NCI-H1105 treated with DMSO at 0.1 percent for 48 hours (cell line): ENCODE measurements at places on chromosomes 7 and 10.
A peak's percentile ranks its signal among the peaks of the same experiment; 100 is the strongest.

- peak; percentile 91 for DNase-seq
Observed at GRCh38 chr10:63268798-63269503, 135.8 kb downstream of the NRBF2 start.

- no peak for DNase-seq
Observed at GRCh38 chr10:88117869-88118632, 254.6 kb downstream of the PTEN start.

GRCh38 chr7:50826371-50827172 lies 43.9 kb upstream of the GRB10 start:
- no peak for DNase-seq

GRCh38 chr7:5421714-5422395 lies 1.8 kb downstream of the TNRC18 start:
- peak; percentile 11 for DNase-seq

- DNase-seq: no peak
Observed at GRCh38 chr7:46286356-46286755, 365.3 kb upstream of the IGFBP3 start.

GRCh38 chr7:43695365-43695764 lies 34.0 kb downstream of the COA1 start:
- no peak for DNase-seq

DNA sequence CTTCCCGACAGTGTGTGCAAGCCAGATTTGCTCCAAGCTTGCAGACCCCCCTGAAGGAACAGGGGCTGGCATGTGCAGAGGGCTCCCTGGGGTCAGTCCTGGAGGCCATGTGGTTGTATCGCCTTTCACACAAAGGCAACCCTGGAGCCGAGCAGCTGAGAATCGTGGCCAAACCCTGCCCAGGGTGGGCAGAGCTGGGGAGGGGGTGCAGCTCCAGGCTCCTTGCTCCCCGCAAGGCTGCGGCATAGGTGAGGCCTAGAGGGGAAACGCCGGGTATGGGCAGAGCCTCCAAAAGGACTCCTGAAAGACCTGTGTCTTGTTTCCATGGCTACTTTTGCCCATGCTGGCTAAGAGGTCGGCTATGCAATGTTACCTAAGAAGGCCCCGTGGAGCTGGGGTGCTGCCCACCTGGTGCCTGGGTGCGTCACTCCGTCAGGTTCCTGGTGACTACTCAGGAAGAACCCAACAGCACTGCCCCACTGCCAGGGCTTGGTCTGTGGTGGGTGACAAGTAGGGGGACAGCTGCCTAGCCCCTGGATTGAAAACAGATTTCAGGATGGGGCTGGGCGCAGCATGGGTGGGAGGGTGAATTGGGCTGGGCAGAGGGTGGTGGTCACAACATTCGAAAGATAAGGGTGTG lies 171.0 kb upstream of the SHH start:
- no peak for DNase-seq

DNA sequence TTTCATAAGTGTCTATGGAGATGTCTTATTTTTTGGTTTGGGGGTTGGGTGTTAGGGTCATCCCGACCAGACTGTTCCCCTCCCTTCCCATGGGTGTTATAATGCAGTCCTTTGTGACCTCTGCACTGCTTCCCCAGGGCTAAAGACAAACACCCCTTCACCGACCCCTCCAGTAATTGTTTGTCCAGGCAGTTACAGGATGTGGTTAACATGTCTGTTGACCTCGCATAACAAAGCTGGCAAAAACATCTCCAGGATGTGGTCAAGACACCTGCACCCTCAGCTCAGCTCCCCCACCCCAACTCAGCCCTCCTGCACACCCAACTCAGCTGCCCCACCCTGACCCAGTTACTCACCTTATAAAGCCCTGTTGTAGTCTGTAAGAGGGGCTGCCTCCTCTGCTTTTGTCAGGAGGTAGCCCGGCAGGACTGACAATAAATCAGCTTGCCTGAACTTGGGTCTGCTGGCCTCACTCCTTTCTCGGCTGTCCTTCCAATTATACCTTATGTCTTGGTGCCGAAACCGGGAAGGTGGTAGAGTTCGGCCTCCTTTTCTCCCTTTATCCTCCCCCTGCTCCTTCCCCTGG lies 102.2 kb downstream of the ZNF92 start:
- DNase-seq: no peak

GRCh38 chr7:99393355-99394187 lies 14.8 kb downstream of the PDAP1 start:
- DNase-seq: peak; percentile 88
